ENCODE measurements at places on chromosomes 1 and 21. TPM values are rescaled to one million over a fixed set of nuclear protein-coding genes. Genes with fewer than 3 reads are reported as not detected.

C1orf141 gene
- not detected for total RNA-seq

GREM2 gene
- total RNA-seq = not detected

KCNT2 gene
- not detected for total RNA-seq

NOS1AP gene
- total RNA-seq = 0.13 TPM

KANK4 gene
- total RNA-seq = not detected

UAP1 gene
- 46.8 TPM for total RNA-seq

ARMH1 gene
- total RNA-seq = 49.6 TPM

TCHHL1 gene
- total RNA-seq = not detected

CNTN2 gene
- not detected for total RNA-seq

ST6GALNAC3 gene
- 0.21 TPM for total RNA-seq

LPAR3 gene
- total RNA-seq = 0.84 TPM

UBXN10 gene
- total RNA-seq = 0.78 TPM

S100A9 gene
- not detected for total RNA-seq

TNFRSF8 gene
- total RNA-seq = 1.3 TPM

VHLL gene
- not detected for total RNA-seq

VCAM1 gene
- 1.9 TPM for total RNA-seq

LAPTM5 gene
- total RNA-seq = 175 TPM

CRYZ gene
- total RNA-seq = 14.3 TPM

ETV3L gene
- total RNA-seq = not detected

TGFB2 gene
- not detected for total RNA-seq

LAD1 gene
- not detected for total RNA-seq

COL9A2 gene
- 4.9 TPM for total RNA-seq

CFHR3 gene
- total RNA-seq = not detected

LEMD1 gene
- total RNA-seq = not detected

TNNI3K gene
- not detected for total RNA-seq

SDF4 gene
- 147 TPM for total RNA-seq

PAPPA2 gene
- total RNA-seq = 1.2 TPM

CD164L2 gene
- total RNA-seq = not detected

HCRTR1 gene
- not detected for total RNA-seq

GJB3 gene
- total RNA-seq = not detected

COL11A1 gene
- not detected for total RNA-seq

BCAR3 gene
- 0.46 TPM for total RNA-seq

OR14K1 gene
- total RNA-seq = not detected

PLD5 gene
- total RNA-seq = not detected

TRIM45 gene
- 1.0 TPM for total RNA-seq

FALEC gene
- 0.55 TPM for total RNA-seq

UMODL1 gene
- not detected for total RNA-seq

SYDE2 gene
- total RNA-seq = 4.4 TPM

PPFIA4 gene
- 14.7 TPM for total RNA-seq

LRRC71 gene
- not detected for total RNA-seq

OPRD1 gene
- not detected for total RNA-seq

CBR3 gene
- total RNA-seq = 7.5 TPM

TSPEAR gene
- total RNA-seq = not detected

TDRD5 gene
- not detected for total RNA-seq

TNN gene
- total RNA-seq = not detected

SPRR3 gene
- total RNA-seq = not detected

KCNJ15 gene
- total RNA-seq = 0.40 TPM

SPRR2G gene
- total RNA-seq = not detected

HYI gene
- 4.8 TPM for total RNA-seq

SPRR2A gene
- not detected for total RNA-seq

PROK1 gene
- not detected for total RNA-seq

MAP10 gene
- 1.7 TPM for total RNA-seq

EDARADD gene
- 15.7 TPM for total RNA-seq

All from activated CD8-positive, alpha-beta memory T cell treated with anti-CD3 and anti-CD28 coated beads for 36 hours (primary cell).